Activated CD4-positive, alpha-beta memory T cell treated with anti-CD3 and anti-CD28 coated beads, Interleukin-2, amount 10 ng/mL, durations not matched to agents 7 days and 5 days (primary cell): ENCODE measurements at places on chromosomes 12 and 14. TPM values are rescaled to one million over a fixed set of nuclear protein-coding genes. Genes with fewer than 3 reads are reported as not detected.

Gene PRKD1
- not detected for total RNA-seq

DNA sequence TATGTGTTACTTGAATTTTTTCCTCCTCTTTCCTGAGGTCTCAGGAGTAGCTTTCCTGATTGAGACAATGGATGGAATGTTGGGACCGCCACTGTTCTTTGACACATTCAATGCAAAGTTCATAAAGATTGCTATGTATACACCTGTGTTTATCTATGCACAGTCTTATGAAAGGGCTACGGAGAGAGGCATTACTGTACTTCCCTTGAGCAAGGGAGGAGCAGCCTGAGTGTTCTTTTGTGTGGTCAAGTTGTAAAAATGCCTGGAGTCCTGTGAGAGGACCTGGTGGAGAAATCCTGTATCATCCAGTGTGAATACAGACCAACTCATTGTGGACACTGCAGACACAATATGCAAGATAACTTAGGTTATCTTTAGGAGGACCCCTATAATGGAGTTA lies 1.2 kb downstream of the SRGAP1 start:
- no peak for DNase-seq

DNA sequence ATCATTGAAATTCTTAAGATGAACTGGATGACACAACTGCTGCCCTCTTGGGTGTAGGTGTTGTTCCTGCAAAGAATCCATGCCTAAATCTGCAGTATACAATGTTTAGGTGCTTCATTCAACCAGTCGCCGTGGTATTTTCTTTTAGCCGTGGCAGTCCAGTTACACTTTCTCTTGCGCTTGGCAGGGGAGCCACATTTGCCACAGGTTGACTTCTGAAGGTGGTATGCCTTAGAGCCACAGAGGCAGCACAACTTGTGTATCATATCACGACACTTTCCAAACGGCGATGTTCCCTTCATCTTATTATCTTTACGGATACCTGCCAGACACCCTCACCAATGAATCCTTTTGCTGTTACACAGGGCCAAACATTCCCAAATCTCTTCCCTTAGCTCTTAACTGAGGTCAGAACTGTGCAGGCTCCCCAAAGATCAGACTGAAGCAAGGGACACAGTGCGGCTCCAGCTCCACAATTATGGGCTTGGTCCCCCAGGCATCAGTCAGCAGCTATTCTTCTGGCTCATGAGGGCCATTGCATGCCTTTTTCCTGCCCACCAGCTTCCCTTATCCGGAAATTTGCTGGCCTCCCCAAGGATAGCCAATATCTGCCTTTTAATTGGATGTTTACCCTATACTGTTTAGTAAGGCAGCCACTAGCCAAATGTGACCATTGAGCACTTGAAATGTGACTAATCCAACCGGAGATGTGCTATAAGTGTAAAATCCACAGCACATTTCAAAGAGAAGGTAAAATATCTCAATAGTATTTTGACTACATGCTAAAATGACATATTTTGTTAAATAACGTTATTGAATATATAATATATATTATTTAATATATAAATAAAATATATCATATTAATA lies 50.7 kb downstream of the SENP1 start:
- peak; percentile 23 for DNase-seq

GRCh38 chr14:23568021-23568599 lies 519 bp upstream of the AP1G2 start:
- DNase-seq: no peak

GRCh38 chr14:70780396-70781075 lies 28.8 kb downstream of the MAP3K9 start:
- no peak for DNase-seq

Gene PTPRR
- total RNA-seq: not detected

GRCh38 chr14:103317976-103318580 lies 16.0 kb upstream of the EIF5 start:
- no peak for DNase-seq

GRCh38 chr14:50839048-50839447 lies 8.1 kb upstream of the NIN start:
- no peak for DNase-seq

- no peak for DNase-seq
These were observed 103.3 kb upstream of the CCDC175 start for GRCh38 chr14:59679872-59680271.

Gene RPS6KA5
- total RNA-seq: 49.9 TPM

DNA sequence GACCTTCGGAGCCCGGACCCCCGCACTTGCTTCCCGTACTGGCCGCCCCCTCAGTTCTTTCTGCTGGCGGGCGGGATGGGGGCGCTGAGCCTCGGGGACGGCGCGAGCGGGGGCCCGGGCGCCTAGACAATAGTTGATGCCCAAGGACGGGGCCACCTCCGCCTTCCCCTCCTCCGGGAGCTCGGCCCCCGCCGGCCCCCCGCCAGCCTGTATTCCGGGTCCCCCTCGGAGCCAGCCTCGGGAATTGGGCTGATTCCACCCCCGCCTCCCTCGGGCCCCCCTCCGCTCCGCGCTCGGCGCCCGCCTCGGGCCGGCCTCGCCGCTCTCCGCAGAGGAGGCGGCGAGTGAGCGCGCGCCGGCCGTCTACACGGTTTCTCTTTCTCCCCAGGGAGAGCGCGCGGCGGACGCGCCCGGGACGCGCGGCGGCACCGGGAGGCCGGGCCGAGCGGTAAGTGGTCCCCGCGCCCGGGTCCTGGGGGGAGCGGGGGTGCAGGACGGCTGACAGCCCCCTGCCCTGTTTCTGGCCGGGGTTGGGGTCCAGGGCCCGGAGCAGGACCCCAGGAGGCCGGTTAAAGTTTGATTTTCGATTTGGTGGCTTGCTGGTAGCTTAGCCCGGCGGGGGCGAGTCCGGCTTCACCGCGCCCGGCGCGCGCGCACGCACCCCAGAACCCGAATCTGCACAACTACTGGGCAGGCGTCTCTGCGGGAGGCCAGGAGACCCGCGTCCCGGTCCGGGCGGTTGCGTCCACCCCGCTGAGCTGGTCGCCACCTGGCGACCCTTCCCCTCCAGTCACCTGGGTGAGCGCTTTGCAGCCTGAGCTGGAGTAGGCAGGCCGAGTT lies 413.7 kb downstream of the PCNX1 start:
- DNase-seq: peak; percentile 69

Gene RNASE3
- total RNA-seq: not detected

- DNase-seq: no peak
These were observed 770.2 kb downstream of the BCL11B start for GRCh38 chr14:98501836-98502235.
